Putamen (tissue), 1 donor: ENCODE measurements at places on chromosomes 2 and 18.

DNA sequence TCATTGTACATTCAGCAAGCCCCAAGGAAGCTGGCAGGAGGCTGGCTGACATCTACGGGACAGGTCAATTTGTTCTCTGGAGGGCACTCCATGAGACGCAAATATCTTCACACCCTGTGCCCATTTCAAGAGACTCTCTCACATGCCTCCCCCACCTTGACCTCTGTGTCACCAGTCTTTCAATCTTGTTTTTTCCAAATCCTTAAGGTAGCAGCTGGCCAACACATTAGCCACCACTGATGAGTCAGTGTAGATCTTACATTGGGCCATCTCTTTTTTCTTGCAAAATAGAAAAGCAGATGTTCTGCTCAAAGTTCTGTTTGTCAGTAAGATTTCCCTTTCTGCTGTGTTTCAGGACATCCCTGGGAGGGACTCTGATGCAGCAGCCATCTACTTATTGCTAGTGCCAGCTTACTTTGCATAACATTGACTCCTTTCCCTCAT, 1.7 kb upstream of the DPP4 start:
- DNase-seq = no peak

GRCh38 chr2:102049756-102050443, 58.1 kb downstream of the IL1R2 start:
- peak; percentile 43 for DNase-seq

GRCh38 chr2:226799211-226799975, at the start of gene IRS1:
Gene IRS1 (minus strand): TSS chr2:226799820. CDS start chr2:226798738, 1,082 bp downstream.
- peak; percentile 67 for DNase-seq

DNA sequence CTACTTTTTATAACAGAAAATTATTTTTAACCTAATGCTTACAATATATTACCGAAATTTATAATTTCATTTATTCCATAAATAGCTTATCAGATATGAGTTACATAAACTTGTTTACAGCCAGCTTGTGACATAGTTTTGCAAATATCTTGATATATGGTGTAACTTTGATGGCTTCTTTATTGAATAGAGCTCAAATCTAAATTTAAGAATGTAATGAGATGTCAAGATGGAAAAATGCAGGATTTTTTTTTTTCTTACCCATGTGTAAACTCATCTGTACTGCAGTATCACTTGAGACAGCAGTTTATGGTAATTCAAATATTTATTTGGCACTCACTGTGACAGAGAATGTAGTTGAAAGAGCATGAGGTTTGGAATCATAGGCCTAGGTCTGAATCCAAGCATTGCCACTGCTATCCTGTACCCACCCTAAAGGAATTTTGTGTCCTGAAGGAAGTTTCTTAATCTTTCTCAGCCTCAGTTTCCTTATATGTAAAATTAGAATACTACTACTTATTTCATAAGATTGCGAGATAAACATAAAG, 3.8 kb downstream of the CREB1 start:
- no peak for DNase-seq

DNA sequence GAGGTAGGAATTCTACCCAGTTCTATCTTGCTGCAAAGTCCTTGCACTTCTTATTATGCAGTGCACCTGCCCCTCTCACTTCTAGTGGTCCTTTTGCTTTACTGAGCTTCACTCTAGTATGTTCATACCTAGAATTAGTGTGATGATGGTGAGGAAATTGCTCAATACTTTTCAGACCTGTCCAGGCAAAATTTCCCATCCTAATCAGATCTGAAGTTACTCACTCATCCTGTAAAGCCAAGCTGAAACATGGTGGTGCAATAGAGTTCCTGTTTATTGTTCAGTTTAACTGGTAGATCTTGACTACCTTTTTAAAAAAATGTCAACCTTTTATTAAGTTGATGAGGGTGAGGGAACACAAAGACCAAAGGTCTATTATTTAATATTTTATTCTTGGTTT, 12.6 kb upstream of the FIGN start:
- DNase-seq = no peak
